Activated CD4-positive, alpha-beta T cell treated with anti-CD3 and anti-CD28 coated beads, Interleukin-2, amount 10 ng/mL, durations not matched to agents 7 days and 5 days (primary cell): ENCODE measurements at places on chromosomes 13 and 19. TPM values are rescaled to one million over a fixed set of nuclear protein-coding genes. Genes with fewer than 3 reads are reported as not detected.

The CEACAM3 gene
- total RNA-seq: not detected

The NFIC gene
- 14.2 TPM for total RNA-seq

The RNF113B gene
- total RNA-seq: not detected

The FPR1 gene
- not detected for total RNA-seq

The TMEM272 gene
- total RNA-seq: 1.5 TPM

The NTF4 gene
- not detected for total RNA-seq

The ZFP36 gene
- 93.4 TPM for total RNA-seq

The PLVAP gene
- total RNA-seq: not detected

The IFNL1 gene
- not detected for total RNA-seq

The LCP1 gene
- total RNA-seq: 1,260 TPM

The FARP1 gene
- total RNA-seq: 1.0 TPM

The MAB21L1 gene
- not detected for total RNA-seq

The PPM1N gene
- total RNA-seq: 0.82 TPM

The IGFL1 gene
- total RNA-seq: not detected

The ACER1 gene
- 0.81 TPM for total RNA-seq

The PPP1R37 gene
- total RNA-seq: 21.1 TPM

The SULT2A1 gene
- total RNA-seq: not detected

The STAP2 gene
- total RNA-seq: 11.9 TPM

The ZNF845 gene
- 9.9 TPM for total RNA-seq

The SLC25A42 gene
- total RNA-seq: 22.2 TPM

The FCHO1 gene
- 76.3 TPM for total RNA-seq

The MUC16 gene
- total RNA-seq: not detected

The DKKL1 gene
- not detected for total RNA-seq

The DIAPH3 gene
- total RNA-seq: 24.1 TPM

The SLITRK1 gene
- not detected for total RNA-seq

The RCBTB2 gene
- 22.5 TPM for total RNA-seq

The RNF225 gene
- total RNA-seq: 0.35 TPM

The ENOX1 gene
- total RNA-seq: 0.07 TPM

The NR2C2AP gene
- 29.9 TPM for total RNA-seq

The LYL1 gene
- total RNA-seq: 2.5 TPM

The HOMER3 gene
- total RNA-seq: not detected

The DOCK6 gene
- total RNA-seq: not detected

The CEACAM21 gene
- 72.0 TPM for total RNA-seq

The FAM124A gene
- total RNA-seq: not detected

The MBD3L2 gene
- total RNA-seq: not detected

The SCGB2B2 gene
- 0.35 TPM for total RNA-seq

The LMTK3 gene
- 3.7 TPM for total RNA-seq

The GRIN2D gene
- 0.20 TPM for total RNA-seq

The RNF17 gene
- total RNA-seq: 0.29 TPM

The THSD1 gene
- 0.27 TPM for total RNA-seq

The IGSF23 gene
- not detected for total RNA-seq

The ZNF699 gene
- 10.6 TPM for total RNA-seq

The ACTMAP gene
- 19.8 TPM for total RNA-seq

The YJEFN3 gene
- total RNA-seq: 12.8 TPM

The UGGT2 gene
- total RNA-seq: not detected

The KIR2DL1 gene
- total RNA-seq: not detected
